GM20000 (cell line): ENCODE measurements at places on chromosomes 2 and 18.

- no peak for DNase-seq
Observed at GRCh38 chr2:217798191-217798590, 204.6 kb downstream of the TNS1 start.

GRCh38 chr2:144456680-144457079 is 63.2 kb downstream of the ZEB2 start:
- peak; percentile 11 for DNase-seq

- no peak for DNase-seq
Observed at GRCh38 chr18:76188097-76188496, 306.9 kb downstream of the ZNF516 start.

DNA sequence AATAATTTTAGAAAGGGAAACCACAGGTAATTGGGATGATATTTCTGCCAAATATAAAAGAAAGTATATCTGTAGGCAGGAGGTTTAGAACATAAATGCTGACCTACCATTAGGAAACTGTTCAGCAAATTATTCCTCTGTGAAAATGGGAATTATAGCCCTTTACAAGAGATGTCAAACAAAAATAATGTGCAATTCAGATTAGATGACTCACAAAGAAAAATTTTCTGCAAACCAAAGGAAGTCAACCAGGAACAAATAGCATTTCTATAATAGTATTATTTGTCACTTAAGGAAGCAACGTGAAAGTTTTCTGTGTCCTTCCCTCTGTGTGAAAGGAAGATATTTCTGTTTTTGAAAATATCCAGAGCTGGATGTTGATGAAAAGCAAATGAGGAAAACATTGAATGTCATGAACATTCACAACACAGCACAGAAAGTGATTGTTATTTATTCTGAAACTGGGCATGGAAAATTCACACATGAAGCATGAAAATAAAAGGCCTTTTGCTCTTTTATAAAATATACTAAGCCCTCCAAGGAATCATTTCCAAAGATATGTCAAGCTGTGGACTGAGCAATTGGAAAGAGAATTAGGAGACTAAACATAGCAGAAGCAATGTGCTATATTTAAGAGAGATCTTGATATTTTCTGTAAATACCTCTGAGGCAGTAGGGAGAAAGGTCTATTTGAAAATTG is 57.9 kb upstream of the SPHKAP start:
- DNase-seq = no peak

DNA sequence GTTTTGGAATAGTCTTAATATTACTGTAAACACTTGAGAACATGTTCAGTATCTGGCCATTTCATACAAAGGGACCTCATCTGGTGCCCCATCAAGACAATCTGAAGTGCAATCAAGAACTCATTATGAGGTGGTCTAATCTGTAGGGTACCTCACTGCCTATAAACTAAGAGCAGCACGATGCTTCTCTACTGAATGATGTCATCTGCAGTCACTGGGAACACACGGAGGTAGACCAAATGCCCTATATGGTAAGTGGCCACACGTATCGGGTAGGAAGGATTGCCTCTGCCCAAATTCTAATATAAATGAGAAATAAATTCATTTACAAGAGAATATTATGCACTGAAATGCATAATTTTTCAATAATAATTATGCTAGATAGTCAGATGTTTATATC is 90.4 kb downstream of the SLC8A1 start:
- DNase-seq = no peak

GRCh38 chr2:53460937-53461336 is 306.7 kb upstream of the CHAC2 start:
- no peak for DNase-seq

DNA sequence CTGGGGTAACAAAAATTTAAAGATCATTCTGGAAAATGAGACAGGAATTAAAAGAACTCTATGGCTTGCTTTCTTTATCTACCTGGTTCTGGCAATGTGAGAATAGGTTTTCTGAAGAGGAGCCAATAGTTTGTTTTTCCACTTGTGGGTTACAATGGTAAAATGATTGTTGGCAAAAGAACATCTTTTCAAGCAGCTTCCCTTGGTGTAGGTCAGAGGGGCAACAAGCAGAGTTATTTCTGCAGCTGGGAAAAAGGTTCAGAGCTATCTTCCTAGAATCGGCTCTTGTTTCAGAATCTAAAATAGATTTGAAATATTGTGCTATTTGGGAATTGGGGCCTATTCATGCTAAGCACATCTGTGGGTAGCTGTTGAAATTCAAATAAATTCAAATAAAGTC is 11.5 kb upstream of the TSPYL6 start:
- DNase-seq = no peak

DNA sequence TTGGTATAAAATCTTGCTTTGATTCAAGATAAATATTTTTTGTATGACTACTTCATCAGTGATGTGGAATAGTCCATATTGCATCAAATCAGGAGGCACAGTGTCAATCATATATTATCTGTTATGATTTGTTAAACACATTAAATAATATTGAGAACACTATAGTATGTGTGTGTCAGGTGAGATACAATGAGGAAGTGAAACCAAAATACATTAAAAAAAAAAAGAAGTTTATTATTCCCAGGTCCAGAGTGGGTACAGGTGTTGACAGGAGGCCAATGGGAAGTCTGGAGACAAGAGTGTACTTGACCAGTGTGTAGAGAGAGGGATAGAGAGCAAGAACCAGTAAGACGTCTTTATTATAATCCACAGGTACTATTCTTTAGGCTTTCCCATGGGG is 292.6 kb downstream of the FSIP2 start:
- no peak for DNase-seq

GRCh38 chr18:27276886-27277285 is 91.8 kb upstream of the CHST9 start:
- DNase-seq = no peak

GRCh38 chr18:23710946-23711345 is 21.7 kb downstream of the LAMA3 start:
- DNase-seq = no peak

GRCh38 chr2:105329561-105330495 is at the start of gene TGFBRAP1:
TSS of gene TGFBRAP1 (minus strand) at chr2:105329735. CDS start at chr2:105308301, 21,434 bp downstream.
- peak; percentile 90 for DNase-seq

DNA sequence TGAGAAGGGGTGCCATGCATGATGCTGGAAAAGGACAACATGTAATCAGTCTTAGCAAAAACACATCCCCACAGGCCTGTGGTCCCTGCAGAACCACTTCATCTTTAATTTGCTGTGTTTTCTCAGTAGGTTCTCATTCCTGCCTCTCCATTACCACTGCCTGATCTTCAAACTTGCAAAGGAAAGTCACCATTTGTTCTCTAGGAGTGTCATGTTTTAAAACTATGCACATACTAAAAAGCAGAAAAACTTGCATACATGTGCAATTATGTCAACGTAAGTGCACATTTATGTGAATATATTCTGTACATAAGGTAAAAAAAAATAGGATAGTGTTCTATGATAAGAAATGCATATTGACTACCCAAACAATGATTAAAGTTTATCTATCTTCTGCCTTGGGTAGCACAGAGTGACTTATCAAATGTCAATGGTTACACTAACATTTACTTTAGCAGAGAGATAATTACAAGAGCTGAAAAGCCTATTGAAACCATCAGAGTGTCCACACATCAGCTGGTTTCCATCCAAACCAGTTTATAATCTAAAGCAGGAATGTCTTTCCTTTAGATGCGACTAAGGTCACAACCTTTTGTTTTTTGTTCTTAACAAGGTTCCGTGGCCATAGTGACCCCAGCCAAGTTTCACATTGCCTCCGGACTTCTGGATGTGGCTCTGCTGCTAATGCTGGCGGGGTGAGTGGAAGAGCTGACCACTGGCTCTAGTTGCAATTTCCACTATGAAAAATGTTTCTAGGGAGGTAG is 58.7 kb upstream of the RMDN2 start:
- DNase-seq = no peak

GRCh38 chr2:67186871-67187270 is 210.3 kb upstream of the ETAA1 start:
- DNase-seq = no peak

- DNase-seq = no peak
Observed at GRCh38 chr2:238570926-238571325, 144.2 kb downstream of the ASB1 start.
